Stimulated activated CD4-positive, alpha-beta T cell treated with anti-CD3 and anti-CD28 coated beads, Interleukin-12 subunit alpha, Interleukin-12 subunit beta, amount 100 ng/mL, for 24 hours (primary cell): ENCODE measurements at places on chromosomes 7 and 10.

DNA sequence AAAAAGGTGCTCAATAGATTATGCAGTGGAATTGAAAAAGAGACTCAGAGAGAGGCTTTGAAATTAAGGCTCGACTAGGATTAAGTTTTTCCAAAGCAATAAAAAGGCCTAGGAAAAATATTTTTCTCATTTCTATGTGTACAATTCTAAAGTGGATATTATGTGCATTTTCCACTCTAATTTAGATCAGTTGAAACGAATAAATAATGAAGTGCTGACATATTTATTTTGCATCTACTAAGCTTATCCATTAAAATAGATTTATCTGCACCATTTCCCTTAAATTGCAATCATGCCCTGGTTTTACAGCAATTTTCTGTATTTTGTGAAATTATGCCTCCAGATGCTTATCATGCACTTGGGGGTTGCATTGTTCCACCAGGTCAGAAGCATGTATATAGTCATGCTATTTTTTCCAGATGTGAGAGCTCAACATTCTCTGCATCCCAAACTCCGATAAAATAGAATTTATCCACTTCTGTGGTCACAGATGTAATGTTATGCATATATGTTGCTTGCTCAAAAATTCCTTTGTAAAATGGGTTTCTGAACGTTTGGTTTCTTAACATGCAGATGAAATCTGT lies 18.3 kb downstream of the FIGNL1 start:
- DNase-seq = no peak

DNA sequence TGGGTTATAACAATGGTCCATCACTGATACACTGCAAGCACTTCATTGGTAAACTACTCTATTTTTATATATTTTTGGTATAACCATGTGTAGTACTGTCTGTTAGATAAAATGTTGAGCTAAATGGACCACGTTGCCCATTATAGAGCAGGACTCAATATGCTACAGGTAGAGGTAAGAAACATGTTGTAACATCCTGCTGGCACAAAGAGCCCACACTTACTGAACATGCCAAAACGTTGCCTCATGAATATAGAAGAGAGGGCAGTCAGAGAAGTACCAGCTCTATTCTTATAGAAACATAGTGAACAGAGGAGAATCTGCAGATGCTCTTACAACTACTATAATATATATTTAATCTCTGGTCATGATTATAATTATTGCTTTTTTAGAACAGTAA lies 18.4 kb upstream of the MET start:
- DNase-seq = no peak

DNA sequence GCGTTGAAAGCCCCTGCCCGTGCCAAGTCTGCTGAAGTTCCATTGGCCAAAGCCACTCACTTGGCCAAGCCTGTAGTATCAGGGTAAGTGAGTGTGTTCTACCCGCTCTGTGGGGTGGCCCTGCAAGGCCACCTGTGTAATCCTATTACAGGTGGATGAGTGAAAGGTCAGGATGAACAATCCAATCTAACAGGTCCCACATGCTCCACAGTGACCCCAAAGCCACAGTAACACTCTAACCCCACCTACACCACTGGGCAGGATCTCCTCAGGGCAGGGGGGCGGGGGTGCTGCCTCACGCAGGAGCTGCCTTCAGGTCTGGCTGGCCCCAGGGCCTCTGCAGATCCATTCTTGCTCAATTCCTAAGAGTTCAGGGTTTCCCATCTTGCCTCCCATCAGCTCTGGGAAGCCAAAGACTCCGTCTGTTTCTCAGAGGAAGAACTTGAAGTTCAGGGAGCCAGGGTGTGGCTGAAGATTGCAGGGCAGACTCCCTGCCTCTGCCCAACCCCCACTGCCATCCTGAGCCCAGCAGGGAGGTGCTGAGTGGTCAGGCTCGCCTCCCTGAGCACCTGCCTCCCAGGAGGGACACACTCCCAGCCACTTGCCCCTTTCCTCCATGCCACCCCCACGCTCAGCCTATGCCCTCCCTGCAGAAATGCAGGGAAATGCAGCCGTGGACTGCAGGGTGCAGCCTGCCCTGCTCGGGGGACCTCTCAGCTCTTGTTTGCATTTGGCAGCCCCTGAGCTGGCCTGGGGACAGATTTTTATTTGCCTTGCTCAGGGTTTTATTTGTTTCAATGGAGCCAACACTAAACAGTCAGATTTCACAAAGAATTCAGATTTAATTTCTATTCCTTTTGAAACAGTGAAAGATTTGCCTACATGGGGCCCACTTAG lies 9.8 kb upstream of the COMTD1 start:
- no peak for DNase-seq

- no peak for DNase-seq
Measured at GRCh38 chr10:29647478-29647877, 12.7 kb upstream of the SVIL start.

DNA sequence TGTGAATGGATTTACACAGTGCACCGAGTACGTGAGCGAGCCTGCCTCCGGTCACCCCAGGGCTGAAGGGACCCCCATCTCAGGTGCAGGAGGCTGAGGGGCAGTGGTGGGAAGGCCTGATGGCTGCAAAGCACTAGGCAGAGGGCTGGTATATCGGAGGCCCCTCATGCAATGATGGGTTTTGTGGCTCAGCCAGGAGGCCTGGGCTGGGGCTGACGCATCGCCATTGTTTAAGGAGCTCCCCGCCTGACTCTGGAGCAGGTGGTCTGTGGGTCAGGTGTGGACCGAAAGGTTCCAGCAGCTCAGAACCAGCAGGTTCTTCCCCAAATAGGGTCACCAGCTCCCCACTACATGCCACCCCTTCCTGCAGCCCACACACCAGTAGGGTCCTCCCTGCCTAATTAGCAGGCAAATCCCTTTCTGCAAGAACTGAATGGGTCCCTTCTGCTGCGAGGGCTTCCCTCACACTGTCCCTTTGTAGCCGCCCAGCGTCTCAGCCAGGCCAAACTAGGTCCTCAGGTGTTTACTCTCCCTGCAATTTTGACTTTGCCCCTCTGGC lies 33.0 kb downstream of the OAT start:
- no peak for DNase-seq

DNA sequence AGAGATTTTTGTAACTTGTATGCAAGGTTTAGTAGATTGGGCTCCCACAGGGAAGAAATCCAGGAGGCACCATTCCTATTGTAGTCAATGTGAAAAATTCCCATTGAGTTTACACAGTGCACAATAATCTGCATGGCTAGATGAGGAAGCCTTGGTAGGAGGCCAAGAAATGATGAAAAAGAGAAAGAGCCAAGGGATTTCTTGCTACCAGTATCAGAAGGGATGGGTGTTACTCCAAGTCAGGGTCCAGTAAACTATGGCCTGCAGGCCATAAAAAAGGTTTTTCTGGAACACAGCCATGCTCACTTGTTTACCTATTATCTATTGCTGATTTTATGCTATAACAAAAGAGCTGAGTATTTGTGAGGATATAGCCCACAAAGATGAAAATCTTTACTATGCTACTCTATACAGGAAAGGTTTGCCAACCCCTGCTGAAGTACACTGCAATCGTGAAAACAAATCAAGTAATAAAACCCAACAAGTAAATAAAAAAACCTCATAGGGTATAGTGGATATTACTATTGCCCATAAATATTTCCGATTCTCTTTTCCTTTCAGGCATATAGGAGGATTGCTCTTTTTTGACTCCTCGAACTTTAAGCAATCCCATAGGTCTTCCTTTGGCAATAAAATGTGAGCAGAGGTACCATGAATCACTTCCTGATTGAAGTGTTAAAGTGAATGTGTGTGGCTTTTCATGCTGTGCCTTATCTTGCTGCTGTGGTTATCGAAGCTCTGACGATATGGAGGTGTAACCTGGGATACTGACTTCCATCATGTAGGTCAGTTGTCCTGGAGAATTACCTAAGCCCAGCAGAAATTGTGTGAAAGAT lies 256.3 kb upstream of the MAGI2 start:
- DNase-seq = no peak

- no peak for DNase-seq
Measured at GRCh38 chr10:84008878-84009277, 130.4 kb upstream of the GHITM start.

DNA sequence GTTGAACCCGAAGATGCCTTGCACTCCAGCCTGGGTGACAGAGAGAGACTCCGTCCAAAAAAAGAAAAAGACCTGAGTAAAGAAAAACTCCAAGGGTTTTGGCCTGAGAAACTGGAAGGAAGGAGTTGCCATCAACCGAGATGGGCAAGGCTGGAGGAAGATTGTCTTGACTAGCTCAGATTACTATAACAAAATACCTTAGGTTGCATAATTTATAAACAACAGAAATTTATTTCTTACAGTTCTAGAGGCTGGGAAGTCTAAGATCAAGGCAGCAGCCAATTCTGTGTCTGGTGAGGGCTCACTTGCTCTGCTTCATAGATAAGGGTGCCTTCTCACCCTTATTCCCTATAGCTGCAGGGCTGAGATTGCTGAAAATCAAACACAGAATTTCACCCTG lies 91.2 kb downstream of the CUL2 start:
- no peak for DNase-seq

DNA sequence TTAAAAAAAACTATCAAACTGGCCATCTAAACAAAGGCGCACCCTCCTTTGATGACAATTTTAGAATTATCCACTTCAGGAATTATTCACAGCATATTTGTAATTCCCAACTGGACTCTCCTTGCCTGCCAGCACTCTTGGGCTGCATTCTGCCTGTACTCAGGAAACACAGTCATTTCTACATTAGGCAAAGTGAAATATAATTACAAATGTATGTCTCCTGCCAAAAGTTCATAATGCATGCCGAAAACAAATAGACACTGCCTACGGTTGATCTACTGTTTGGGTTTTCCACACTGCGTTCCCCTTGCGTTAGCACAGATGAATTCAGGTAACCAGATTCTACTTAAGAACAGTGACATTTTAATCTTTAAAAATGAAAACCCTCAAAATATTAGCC lies 1.9 kb downstream of the HGF start:
- no peak for DNase-seq

DNA sequence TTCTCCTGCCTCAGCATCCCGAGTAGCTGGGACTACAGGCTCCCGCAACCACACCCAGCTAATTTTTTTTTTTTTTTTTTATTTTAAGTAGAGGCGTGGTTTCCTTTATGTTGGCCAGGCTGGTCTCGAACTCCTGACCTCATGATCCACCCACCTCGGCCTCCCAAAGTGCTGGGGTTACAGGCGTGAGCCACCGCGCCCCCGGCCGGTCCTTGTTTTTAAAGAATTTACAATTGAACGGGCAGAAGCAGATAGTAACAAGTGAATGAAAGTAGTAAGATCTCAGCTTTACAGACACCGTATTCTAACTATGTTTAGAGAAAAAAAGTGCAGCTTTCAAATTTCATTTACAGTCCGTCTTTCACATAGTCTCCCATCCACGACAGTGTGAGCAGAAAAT lies 112.5 kb upstream of the VWC2 start:
- DNase-seq = no peak

DNA sequence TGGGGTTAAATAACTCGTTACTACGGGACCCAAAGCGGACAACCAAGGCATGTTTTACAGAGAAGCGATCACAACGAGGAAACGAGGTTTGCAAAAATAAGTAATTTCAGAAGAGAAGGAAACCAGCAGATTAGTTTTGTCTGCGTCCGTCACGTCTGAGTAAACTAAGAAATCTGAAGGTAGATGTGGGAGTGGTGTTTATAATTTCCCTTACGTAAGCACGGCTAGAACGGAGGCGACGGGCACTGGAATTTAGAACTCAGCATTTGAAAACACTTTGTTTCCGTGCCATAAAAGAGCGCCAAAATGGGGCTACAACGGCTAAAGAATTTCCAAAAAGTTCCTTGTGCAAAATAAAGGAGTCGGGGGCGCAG lies 718 bp upstream of the UMAD1 start:
- peak; percentile 31 for DNase-seq

GRCh38 chr10:28774051-28774995 lies 97.0 kb downstream of the BAMBI start:
- DNase-seq = no peak

DNA sequence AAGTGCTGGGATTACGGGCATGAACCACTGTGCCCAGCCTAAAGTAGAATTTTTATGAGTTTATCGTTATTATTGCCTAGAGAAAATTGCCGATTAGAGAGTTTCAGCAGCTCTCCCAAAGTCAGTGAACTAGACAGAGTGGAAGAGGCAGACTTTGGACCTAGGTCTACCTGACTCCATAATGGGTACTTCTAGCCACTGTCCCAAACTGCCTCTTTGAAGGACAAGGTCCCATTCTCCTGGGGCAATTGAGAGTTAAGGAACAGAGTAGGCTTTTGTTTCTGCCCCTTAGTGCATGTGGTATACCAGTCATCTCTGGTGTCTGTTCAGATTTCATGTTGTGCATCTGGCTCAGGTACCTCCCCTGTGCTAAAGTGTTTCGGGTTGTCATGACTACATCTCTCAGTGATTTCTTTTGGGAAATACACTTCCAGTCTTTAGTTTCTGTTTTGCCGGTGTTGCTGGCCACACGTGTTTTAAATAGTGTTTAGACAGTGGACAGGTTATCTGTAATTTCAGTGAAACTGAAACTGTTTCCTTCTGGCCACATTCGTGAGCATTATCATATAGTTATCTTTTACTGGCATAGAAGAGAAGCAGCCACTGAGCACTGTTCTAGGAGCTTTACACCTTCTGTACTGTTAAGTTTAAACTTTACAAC lies 4.7 kb downstream of the TMEM236 start:
- no peak for DNase-seq

DNA sequence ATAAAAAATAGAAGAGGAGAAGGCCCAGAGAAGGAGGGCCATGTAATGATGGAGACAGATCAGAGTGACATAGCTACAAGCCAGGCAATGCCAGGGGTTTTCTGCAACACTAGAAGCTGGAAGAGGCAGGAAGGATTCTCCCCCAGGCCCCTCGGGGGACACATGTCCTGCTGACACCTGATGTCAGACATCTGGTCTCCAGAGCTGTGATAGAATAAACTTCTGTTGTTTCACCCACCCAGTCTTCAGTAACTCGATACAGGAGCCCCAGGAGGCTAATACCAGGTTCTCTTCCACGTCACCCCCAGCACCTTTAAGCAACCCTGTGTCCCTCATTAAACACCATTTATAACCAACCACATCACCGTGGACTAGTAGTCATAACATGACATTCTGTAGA lies 94.9 kb downstream of the TMEM130 start:
- no peak for DNase-seq

GRCh38 chr7:111672901-111673300 lies 110.6 kb upstream of the IMMP2L start:
- no peak for DNase-seq

GRCh38 chr10:13165177-13165576 lies 3.8 kb downstream of the MCM10 start:
- DNase-seq = no peak

DNA sequence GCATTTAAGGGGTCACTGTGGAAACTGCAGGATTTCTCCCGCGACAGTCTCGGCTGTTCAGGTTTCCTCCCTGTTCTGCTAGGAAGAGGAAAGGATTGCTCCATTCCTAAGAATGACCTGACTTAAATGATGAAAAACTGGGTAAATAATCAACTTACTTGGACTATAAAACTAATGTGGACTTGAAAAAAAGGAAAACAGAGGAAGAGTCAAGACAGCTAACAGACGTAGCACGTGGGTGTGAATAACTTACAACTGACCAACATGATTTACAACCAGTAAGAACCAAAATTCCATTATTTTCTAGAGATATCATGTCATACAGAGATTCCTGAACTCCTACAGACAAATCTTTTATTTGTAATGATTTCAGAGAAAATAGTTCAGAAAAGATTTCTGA lies 93.8 kb downstream of the ADAM12 start:
- no peak for DNase-seq
